Breast epithelium (tissue), 4 donors: ENCODE measurements at places on chromosomes 3 and 15. TPM values are rescaled to one million over a fixed set of nuclear protein-coding genes. Genes with fewer than 3 reads are reported as not detected.
A peak's percentile ranks its signal among the peaks of the same experiment; 100 is the strongest.

TF gene
- 22.9 TPM for total RNA-seq

SLC15A2 gene
- total RNA-seq: 2.2 TPM

TICRR gene
- total RNA-seq: 0.16 TPM

DHFR2 gene
- 8.5 TPM for total RNA-seq

CEP97 gene
- 13.2 TPM for total RNA-seq

ALDH1A3 gene
- 44.9 TPM for total RNA-seq

ACKR4 gene
- total RNA-seq: 1.6 TPM

OSTN gene
- total RNA-seq: not detected

MST1R gene
- total RNA-seq: 0.16 TPM

IL17RE gene
- total RNA-seq: 11.5 TPM

MUC13 gene
- 3.9 TPM for total RNA-seq

DNA sequence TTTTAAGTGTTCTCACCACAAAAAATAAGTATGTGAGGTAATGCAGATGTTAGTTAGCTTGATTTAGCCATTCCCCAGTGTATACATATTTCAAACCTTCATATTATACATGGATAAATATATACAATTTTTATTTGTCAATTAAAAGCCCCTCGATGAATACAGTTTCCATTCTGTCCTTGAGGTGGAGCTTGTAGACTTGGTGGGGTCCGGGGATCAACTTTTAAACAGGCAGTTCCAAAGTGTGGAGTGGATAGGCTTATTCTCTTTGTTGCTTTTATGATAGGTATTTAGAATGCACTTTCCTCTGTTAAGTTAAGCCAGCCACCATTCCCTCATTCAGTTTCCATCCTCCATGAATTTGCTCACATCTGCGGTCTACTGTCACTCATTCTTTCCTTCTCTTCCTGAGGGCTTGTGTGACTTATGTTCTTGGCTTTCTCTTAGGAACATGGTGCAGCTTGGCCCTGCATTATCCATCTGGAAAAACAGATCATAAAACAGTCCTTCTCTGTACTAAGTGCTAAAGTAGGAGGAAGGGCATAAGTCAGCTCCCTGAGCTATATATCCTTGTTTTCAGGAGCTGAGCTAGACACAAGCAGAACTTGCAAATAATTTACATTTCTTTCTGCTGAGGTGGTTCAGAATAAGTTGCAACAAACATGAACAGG, 149.1 kb downstream of the NFKBIZ start:
- no peaks in the 10 kb centered on the region for H3K27me3 ChIP-seq
- no peak overlapping the region for H3K27ac ChIP-seq
- no peaks in the 10 kb centered on the region for H3K36me3 ChIP-seq
- H3K4me3 ChIP-seq: no peak overlapping the region

DNA sequence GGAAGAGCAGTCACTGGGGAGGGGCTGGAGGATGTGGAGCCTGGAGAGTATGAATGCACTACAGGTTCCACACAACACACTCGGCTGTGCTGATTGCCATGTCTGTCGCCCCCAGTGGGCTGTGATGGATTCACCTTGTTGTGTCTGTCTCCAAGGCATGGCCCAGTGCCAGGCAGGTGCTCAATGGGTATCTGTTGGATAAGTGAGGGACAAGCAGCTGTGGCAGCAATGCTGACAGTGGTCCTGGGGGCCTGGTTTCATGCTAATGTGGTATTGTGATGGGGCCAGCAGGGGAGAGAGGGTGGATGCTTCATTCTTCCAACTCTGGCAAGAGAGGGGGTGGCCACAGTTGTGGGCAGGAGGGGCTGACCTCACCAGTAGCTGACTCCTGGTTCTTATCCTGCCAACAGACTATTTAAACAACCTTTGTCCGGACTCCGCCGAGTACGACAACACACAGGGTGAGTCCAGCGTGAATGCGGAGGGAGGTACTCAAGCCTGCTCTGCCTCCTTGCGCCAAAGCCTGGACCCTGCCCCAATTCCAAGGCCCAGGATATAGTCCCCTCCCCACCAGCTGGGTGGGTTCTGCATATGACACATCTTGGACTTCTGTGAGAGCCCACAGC, 47.3 kb upstream of the NR2C2 start:
- H3K27ac ChIP-seq: no peak overlapping the region
- no peak overlapping the region for H3K4me3 ChIP-seq
- no peaks in the 10 kb centered on the region for H3K4me1 ChIP-seq
- no peaks in the 10 kb centered on the region for H3K27me3 ChIP-seq
- no peaks in the 10 kb centered on the region for H3K36me3 ChIP-seq
- no peak for DNase-seq

DNA sequence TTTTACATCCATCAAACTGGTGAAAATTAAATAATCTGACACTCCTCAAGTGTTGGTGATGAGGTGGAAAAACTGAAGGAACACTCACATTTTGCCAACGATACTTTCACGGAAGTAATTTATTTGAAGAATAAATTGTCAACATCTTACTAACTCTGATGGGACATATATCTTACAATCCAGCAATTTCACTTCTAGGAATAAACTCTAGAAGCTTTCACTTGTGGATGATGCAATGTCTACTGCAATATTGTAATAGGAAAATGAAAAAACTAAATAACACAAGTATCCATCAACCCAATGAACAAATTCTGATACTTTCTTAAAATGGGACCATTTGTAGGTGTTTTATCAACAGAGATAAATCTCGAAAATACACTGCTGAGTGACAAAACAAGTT, 16.2 kb upstream of the LIPC start:
- no peaks in the 10 kb centered on the region for H3K36me3 ChIP-seq
- no peak overlapping the region for H3K27ac ChIP-seq
- no peaks in the 10 kb centered on the region for H3K4me1 ChIP-seq
- H3K4me3 ChIP-seq: no peak overlapping the region
- DNase-seq: no peak
- H3K27me3 ChIP-seq: no peaks in the 10 kb centered on the region

- H3K4me3 ChIP-seq: no peak overlapping the region
- no peaks in the 10 kb centered on the region for H3K27me3 ChIP-seq
- H3K27ac ChIP-seq: no peak overlapping the region
- no peaks in the 10 kb centered on the region for H3K36me3 ChIP-seq
- H3K4me1 ChIP-seq: no peaks in the 10 kb centered on the region
Observed at GRCh38 chr3:190498293-190498692, 15.6 kb upstream of the IL1RAP start.

- H3K4me3 ChIP-seq: peak overlapping the region; percentile 99
- DNase-seq: no peak
- H3K27me3 ChIP-seq: no peaks in the 10 kb centered on the region
- peak overlapping the region; percentile 100 for H3K27ac ChIP-seq
Observed at GRCh38 chr3:39104961-39105686, 2.3 kb downstream of the GORASP1 start.

DNA sequence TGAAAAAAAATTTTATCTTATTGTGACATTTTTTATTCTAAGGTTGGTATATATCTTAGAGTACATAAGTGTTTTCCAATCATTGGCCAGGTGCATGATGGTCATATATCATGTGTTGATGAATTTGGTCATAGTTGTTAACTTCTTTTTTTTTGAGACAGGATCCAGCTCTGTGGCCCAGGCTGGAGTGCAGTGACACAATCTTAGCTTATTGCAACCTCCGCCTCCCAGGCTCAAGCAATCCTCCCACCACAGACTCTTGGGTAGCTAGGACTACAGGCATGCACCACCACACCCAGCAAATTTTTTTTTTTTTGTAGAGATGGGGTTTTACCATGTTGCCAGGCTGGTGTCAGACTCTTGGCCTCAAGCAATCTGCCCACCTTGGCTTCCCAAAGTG, 44.0 kb downstream of the PCCB start:
- no peak for DNase-seq
- H3K4me3 ChIP-seq: no peak overlapping the region
- H3K36me3 ChIP-seq: no peaks in the 10 kb centered on the region
- H3K4me1 ChIP-seq: no peaks in the 10 kb centered on the region

DNA sequence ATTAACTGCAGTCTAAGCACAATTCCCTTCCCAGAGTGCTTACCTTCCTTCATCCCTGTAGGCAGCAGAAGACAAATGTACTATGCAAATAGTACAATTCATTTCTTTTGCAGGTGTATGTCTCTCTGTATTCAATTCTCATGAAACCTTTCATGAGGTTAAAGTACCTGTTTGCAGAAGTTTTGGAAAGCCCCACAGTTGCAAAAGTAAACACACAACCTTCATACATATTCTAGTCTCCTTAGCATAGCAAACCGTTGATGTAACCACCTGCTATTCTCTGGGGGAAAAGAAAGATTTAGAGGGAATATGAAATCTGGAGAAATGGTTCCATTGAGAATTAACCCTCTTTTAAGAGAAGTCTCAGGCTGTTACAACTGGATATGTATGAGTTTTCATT, 200.3 kb upstream of the SUCLG2 start:
- H3K27ac ChIP-seq: no peak overlapping the region
- no peaks in the 10 kb centered on the region for H3K27me3 ChIP-seq
- no peak overlapping the region for H3K4me3 ChIP-seq

DNA sequence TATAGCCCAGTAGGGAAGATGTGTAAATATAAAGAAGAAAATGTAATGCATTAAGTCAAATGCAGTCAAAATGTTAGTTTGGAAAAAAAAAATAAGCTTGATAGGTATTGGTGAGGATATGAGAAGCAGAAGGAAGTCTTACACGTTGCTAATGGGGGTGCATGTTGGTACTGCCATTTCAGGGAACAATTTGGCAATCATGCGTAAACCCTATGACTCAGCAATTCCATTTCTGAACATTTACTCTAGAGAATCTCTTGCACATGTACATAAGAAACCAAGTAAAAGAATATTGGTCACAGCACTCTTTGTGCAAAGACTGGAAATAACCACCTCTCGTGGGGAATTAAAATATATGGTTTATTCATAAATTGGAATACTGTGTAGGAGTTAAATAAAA, 35.5 kb upstream of the TIMP4 start:
- H3K4me3 ChIP-seq: no peak overlapping the region
- DNase-seq: no peak
- H3K4me1 ChIP-seq: no peaks in the 10 kb centered on the region
- no peaks in the 10 kb centered on the region for H3K36me3 ChIP-seq
- H3K27me3 ChIP-seq: no peaks in the 10 kb centered on the region

- H3K27me3 ChIP-seq: no peaks in the 10 kb centered on the region
- no peak overlapping the region for H3K4me3 ChIP-seq
- H3K36me3 ChIP-seq: no peaks in the 10 kb centered on the region
- no peak overlapping the region for H3K27ac ChIP-seq
- DNase-seq: no peak
Observed at GRCh38 chr3:51937014-51937413, 4.7 kb downstream of the RRP9 start.

DNA sequence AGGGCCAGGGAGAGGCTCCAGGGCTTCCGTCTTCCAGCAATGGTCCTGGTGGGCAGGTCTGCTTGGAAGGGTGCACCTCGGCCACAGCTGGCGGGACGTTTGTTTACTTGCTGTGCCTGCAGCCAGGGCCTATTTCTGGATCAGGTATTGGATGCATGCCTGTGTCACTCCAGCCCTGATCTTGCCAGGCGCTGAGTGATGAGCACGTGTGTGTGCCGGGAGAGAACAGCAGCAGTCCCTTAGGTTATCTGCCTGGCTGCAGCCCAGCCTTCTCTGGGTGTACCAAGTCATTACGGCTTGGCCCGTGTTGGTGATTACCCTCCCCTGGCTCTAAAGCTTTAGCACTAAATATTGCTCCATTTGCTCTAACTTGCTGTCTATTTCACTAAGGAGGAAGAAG, 14.9 kb downstream of the CCDC32 start:
- no peaks in the 10 kb centered on the region for H3K36me3 ChIP-seq
- no peaks in the 10 kb centered on the region for H3K4me1 ChIP-seq
- no peak overlapping the region for H3K27ac ChIP-seq
- no peaks in the 10 kb centered on the region for H3K27me3 ChIP-seq

DNA sequence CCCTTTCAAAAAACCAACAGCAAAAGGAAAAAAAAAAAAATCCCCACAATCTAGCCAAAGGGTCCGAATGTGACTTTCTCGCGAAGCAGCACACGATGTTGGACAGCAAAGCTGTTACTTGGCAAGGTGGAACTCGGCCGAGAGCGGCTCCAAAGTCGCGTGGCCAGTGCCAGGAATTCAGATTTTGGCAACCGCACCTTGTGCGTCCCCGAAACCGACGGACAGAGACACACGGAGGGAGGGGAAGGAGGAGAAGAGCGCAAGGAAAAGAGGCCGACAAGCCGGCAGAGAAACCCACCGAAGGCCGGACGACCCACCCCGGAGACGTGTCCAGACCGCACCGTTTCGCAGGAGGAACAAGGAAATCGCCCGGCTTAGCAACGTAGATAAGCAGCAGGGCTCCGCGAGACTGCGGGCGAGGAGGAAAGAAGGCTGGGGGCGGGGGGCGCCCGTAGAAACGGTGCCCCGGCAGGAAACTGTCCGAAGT, 517.3 kb downstream of the MECOM start:
- H3K4me1 ChIP-seq: no peaks in the 10 kb centered on the region
- peak overlapping the region; percentile 44 for H3K4me3 ChIP-seq
- H3K27ac ChIP-seq: peak overlapping the region; percentile 45
- no peak for DNase-seq

- no peak for DNase-seq
- H3K27ac ChIP-seq: no peak overlapping the region
- H3K4me1 ChIP-seq: no peaks in the 10 kb centered on the region
- H3K27me3 ChIP-seq: no peaks in the 10 kb centered on the region
Observed at GRCh38 chr15:64580696-64581407, 120.5 kb downstream of the ZNF609 start.

DNA sequence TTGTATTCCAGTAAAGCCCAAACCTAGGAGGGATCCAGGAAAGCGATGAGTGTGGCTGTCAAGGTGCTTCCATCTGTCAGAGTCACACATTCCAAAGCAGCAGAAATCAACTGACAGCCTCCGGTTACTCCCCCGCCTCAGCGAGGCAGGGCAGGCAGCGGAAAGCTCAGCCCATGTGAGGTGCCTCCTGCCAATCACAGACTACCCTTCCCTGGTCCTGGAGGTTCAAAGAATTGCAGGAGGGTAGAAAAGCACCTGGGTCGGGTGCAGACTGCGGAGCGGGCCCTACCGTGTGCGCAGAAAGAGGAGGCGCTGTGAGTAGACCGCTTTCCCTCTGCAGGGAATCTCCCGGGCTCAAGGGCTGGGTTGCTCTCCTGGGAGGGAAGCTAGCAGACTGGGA, at the start of gene UPK1B:
UPK1B (plus strand) TSS at position 274 of the 400 bp plus-strand sequence. CDS start 13,144 bp downstream, outside the sequence.
- H3K27me3 ChIP-seq: no peaks in the 10 kb centered on the region
- H3K36me3 ChIP-seq: no peaks in the 10 kb centered on the region
- H3K4me1 ChIP-seq: no peaks in the 10 kb centered on the region

GRCh38 chr3:126852511-126852910, 130.4 kb upstream of the PLXNA1 start:
- no peaks in the 10 kb centered on the region for H3K4me1 ChIP-seq
- H3K27me3 ChIP-seq: no peaks in the 10 kb centered on the region
- H3K4me3 ChIP-seq: no peak overlapping the region
- H3K27ac ChIP-seq: no peak overlapping the region
- H3K36me3 ChIP-seq: no peaks in the 10 kb centered on the region
- no peak for DNase-seq

DNA sequence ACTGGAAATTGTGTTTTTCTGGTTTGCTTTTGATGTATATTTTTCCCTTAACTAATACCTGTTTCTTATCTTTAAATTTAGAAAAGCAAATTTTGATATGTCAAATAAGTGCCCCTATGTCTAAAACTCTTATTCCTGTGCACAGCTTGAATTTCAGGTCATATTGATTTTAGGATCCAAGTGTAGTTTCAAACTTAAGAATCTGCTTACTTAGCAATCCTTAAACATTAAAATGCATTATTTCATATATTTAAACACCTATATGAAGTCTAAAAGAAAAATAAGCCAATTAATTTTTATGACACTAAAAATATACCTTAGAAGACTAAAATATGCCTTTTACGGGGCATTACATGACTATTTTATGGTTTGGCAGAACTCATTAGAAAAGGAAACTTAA, 59.2 kb downstream of the NECTIN3 start:
- DNase-seq: no peak
- no peak overlapping the region for H3K4me3 ChIP-seq
- no peak overlapping the region for H3K27ac ChIP-seq
- no peaks in the 10 kb centered on the region for H3K4me1 ChIP-seq

GRCh38 chr3:133468251-133468721, 68.4 kb downstream of the BFSP2 start:
- H3K27ac ChIP-seq: no peak overlapping the region
- no peak for DNase-seq
- no peaks in the 10 kb centered on the region for H3K36me3 ChIP-seq
- no peaks in the 10 kb centered on the region for H3K27me3 ChIP-seq
